Activated CD4-positive, alpha-beta T cell treated with anti-CD3 and anti-CD28 coated beads for 1 hour (primary cell): ENCODE measurements at places on chromosomes 7 and 10.

DNA sequence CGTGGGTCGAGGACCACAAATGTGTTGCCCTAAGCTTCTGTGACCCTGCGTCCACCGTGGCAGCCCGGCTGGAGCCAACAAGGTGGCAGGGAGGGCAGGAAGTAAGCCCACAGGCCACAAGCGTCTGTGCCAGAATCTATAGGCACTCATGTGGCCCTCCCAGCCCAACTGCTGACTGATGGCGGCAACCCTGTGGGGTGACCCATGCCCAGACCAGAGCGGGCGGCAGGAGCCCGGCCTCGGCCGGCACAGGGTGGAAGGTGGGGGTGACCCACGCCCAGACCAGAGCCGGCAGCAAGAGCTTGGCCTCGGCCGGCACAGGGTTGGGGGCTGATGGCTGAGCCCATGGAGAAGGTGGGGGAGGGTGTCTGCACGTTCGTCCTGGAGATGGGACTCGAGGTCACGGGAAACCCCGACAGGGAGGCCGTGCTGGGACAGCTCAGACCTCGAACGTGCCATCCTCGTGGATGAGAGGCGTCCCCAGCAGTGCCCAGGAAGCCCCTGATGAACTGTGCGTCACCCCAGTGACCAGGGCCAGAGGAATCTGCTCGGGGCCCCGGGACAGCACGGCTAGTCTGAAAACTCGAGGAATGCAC is 181.0 kb downstream of the ELFN1 start:
- DNase-seq, result no peak

DNA sequence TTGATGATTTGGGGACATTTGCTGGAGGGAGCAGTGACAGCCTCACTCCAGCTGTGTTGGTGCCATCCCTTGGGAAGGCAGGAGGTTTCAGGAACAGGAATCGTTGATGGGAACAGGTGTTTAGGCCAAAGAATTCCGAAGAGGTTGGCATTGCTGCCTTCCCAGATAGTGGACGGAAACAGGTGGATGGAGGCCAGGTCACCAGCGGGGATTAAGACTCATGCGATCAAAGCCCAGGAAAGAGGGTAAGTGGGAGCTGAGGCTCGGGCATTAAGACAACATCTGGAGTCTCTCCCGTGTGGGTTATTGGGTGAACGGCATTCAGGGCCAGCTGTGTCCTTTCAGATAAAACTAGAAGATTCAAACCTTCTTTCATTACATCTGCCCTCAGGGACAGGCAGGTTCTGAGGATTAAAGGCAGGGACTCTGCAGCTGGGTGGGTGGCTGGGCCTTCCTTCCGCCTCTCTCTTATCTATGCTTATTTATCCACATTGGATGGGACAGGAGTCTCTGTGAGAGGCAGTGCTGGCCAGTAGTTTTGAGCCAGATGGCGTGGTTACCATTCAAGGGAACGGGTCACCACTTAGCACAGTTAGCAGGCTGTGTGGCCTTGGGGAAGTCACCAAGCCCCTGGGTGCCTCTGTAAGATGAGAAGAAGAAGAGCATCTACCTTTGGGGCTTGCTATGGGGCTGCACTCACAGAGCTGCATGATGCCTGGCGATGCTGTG is 67.6 kb downstream of the INSIG1 start:
- no peak for DNase-seq

- no peak for DNase-seq
Observed at GRCh38 chr10:75058161-75058560, 53.3 kb upstream of the SAMD8 start.

DNA sequence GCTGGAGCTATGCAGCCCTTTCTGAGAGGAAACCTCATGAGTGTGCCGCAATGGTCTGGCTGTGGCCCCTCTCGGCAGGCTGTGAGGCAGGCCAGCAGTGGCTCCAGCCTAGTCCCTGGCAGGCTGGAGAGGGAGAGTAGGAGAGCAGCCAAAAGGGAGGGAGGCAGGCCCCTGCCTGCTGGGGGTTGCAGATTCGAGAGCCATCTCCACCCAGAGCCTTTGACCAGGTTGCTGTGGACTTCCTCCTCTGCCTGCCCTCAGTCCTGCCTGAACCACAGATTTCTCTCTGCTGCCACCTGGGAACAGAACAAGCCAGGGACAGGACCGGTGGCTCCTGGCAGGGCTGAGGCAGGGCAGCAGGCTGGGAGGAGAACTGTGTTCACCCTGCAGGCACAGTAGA is 13.9 kb downstream of the PAX2 start:
- no peak for DNase-seq

DNA sequence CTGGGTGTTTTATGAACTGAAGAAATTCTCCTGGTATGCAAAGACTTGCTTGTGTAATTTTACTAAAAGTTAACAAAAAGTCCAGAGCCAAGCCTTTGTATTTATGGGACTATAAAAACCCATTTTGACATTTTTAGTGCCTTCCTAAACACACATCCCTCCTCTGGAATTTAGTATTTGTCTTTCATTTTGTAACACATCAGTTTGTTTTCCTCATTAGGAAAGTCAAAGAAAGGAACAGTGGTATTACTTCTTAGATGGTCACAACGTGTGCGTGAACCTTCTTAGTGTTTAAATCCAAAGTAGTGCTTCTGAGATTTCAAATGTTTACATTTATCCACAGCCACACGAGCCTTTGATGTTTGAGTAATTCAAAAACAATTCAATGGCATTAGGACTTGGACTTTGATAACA is 103.2 kb upstream of the TMEM106B start:
- DNase-seq, result no peak

- DNase-seq, result no peak
Observed at GRCh38 chr7:80815733-80816132, 103.1 kb downstream of the SEMA3C start.

GRCh38 chr10:7302930-7303557 is 107.8 kb downstream of the SFMBT2 start:
- DNase-seq, result no peak

- no peak for DNase-seq
Observed at GRCh38 chr7:47573758-47574481, 8.0 kb downstream of the TNS3 start.

DNA sequence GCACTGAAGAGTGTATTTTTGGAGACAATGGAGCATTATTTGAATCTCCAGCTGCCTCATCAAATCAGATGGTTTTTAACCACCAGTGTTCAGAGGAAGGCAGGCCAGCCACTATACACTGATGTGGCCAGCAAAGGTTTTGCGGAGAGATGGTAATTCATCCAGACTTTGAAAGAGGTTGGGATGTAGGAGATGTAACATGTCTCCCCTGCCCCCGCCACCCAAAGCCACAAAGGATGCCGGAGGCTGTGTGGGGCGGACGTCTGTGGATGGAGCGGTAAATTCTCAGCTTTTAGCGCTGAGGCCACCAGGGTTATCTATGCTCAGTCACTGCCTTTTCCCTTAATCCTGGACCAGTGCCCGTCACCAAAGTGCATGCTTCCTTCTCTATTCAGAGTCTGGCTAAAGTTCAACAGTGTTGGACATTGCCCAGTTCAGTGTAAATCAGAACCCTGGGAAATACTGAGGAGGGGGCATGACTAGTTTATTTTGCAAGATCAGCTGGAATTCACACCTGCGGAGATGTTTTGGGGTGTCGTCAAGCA is 3.7 kb upstream of the TRIP6 start:
- no peak for DNase-seq

DNA sequence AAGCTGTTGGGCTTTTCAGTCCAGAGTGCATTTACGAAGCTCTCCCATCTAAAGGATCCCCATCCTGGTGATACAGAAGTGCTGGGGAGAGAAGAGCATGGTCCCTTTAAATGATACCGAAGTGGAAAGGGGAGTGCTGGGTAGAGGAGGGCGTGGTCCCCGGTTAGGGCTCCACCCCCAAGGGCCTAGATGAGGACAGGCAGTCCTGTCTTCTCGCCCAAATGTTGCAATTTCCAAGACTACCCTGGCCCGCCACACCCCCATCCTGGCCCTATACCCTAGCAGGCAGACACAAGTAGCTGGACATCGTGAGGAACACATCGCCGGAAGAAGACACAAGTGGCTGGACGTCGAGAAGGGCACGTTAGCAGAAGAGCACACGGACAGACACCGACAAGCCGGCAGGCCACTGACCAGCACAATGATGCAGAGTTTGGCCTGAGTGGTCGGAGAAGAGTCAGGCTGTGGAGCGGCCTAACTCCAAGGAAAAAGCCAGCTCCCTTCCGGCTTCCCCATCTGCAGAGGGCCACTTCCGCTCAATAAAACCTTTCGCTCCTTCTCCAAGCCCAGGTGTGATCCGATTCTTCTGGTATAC is 439.5 kb upstream of the NRP1 start:
- DNase-seq, result no peak

GRCh38 chr7:13110107-13110506 is 422.7 kb downstream of the ARL4A start:
- DNase-seq, result no peak
